Endodermal cell (in vitro differentiated cells): ENCODE measurements at places on chromosomes 7 and 10. TPM values are rescaled to one million over a fixed set of nuclear protein-coding genes. Genes with fewer than 3 reads are reported as not detected.

Gene ADCY1
- 8.8 to 19.5 TPM (median 18.5 TPM) in 3 replicates for total RNA-seq

Gene LRRN3
- total RNA-seq, result 1.3 and 1.4 TPM in 2 replicates

Gene ACSM6
- total RNA-seq, result not detected in 3 replicates

DNA sequence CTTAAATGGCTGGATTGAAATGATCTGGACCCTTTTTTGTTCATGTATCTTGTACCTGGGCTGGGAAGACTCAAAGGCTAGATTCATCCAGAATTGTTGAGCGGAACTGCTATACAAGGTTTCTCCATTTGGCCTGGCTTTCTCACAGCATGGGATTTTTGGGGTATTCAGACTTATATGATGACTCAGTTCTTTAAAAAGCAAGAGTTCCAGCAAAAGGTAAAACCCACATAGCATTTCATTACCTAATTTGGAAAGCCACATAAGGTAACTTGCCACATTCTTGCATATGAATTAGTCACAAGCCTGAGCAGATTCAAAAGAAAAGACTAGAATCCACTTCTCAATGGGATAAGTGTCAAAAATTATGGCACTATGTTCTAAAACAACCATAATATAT lies 137.4 kb downstream of the HGF start:
- DNase-seq, result no peak

- no peak for DNase-seq
Observed at GRCh38 chr10:42488416-42488815, 150.0 kb downstream of the ZNF33B start.

DNA sequence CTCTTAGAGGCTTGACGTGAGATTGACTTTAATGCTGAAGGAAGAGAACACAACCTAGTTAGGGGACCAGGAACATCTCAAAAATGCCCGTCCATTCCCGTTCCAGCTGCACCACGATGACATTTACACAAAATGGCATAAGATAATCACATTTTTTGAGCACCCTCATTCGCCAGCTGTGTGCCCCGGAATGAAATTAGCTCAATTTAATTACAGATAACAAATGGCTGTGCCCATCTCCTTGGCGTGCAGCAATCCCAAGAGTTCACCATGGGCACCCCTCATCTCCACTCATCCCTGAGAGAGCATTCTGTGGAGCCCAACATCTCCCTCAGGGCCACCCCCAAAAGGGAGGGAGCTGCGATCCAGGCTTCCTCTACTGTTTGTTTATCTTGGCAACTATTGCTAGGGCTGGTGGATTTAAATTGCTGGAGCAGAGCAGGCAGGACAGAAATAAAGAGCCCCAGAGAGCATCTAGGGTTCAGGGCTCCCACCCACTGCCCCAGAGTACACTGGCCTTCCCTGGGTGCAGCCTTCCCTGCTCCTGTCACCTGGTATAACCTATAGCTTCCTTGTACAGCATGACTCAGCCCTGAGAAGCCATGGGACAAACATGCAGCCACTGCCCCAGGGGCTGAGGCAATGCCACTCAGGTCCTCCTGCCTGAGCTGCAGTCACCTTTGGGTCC lies 263.5 kb downstream of the ZEB1 start:
- no peak for DNase-seq

- no peak for DNase-seq
Observed at GRCh38 chr7:6259257-6259656, 13.2 kb downstream of the CYTH3 start.

DNA sequence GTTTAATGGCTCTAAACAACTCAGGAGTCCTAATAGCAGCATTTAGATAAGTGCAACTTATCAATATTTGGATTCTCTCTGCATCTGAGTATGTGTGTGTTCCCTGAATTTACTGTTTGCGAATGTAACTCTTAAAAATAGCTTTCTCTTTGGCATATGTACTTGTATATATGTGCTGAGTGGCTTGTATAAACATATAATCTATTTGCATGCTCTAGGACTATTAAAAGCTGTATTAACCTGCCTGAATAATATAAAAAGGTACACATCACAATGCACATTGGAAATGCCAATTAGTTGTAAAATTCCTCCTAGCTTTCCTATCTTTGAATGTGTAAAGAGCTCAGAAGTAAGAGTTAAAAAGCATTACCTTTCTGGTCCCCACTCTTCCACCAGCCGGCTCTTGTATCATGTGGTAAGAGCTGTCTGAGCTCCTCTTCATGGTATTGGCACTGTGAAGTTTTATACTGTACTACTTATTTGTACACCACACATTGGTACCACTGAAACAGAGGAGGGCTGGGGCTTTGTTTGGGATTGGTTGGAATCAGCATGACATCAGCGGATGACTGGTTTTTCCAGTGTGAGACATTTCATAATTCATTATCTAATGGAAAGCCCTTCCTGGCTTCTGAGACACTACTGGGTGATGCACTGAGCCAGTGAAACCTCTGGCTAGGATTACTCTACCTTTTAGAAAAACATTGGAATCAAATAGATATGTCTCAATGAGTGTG lies at the start of gene INHBA:
INHBA (minus strand) TSS at position 456 of the 737 bp plus-strand sequence. CDS start 2,716 bp downstream, outside the sequence.
- no peak for DNase-seq

DNA sequence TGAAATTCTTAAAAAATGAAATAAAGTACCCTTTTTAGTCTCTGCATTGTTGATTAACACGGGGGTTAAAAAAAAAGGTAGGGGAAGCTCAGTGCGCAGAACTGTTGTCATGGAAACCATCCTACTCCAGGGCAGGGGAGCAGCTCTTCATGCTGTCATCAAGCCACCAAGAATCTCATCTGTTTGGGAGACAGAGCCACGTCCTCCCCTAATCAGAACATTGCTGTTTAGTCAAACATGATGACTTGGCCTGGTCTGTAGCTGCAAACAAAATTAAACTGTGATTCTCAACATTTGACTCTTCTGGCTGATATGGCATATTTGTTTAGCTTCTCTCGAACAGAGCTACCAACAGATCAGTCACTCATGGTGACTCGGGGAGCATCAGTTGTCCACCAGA lies 254.4 kb upstream of the KLF14 start:
- no peak for DNase-seq

- peak; percentile 89 for DNase-seq
Observed at GRCh38 chr10:29026065-29026797, 262.6 kb upstream of the LYZL1 start.

DNA sequence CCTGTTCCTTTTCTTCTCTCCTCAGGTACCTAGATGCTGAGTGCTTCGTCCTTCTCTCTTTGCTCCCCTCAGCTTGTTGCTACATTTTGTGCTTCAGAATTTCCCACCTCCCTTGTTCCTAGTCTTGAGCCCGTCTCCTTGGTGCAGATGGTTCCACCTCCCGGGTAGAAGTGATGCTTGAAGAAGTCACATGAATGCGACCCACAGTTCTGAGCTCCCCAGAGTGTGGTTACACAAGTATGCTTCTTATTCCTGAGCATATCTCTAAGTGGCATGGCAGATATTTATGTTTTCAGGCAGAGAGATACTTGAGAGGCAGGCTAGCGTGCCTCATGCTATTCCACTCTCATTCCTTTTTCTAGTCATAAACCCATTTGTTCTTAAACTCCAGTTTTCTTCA lies 34.0 kb downstream of the INPP5F start:
- DNase-seq, result no peak

DNA sequence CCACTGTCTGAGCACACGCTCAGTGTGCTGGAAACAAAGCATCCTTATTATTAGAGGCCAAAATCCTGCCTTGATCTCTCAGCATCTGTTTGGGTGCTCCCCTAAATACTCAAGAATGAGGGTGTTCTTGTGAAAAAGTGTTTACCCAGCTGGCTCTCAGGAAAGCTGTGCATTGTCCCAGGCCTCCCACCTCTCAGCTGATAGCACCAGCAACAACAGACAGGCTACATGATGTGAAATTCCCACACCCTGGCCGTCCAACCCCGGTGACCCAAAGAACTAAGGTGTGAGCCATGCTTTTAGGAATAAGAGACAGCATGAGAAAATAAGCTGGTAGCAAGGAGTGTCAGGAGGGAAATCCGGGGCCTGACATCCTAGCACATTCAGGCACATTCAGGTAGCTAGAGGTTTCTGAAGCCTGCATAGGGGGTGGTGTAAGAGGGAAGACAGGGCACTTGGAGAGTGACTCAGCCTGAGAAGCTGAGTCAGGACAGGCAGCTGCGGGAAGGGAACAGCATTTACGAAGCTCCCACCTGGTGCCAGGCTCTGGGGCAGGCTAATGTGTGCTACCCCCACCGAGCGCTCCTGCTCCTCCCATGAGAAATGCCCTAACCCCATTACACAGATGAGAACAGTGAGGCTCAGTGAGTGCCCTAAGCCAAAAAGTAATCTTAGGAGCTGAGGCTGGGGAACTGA lies 205.6 kb downstream of the GRID1 start:
- no peak for DNase-seq

- DNase-seq, result no peak
Observed at GRCh38 chr7:318878-319661, 29.1 kb downstream of the FOXL3 start.

DNA sequence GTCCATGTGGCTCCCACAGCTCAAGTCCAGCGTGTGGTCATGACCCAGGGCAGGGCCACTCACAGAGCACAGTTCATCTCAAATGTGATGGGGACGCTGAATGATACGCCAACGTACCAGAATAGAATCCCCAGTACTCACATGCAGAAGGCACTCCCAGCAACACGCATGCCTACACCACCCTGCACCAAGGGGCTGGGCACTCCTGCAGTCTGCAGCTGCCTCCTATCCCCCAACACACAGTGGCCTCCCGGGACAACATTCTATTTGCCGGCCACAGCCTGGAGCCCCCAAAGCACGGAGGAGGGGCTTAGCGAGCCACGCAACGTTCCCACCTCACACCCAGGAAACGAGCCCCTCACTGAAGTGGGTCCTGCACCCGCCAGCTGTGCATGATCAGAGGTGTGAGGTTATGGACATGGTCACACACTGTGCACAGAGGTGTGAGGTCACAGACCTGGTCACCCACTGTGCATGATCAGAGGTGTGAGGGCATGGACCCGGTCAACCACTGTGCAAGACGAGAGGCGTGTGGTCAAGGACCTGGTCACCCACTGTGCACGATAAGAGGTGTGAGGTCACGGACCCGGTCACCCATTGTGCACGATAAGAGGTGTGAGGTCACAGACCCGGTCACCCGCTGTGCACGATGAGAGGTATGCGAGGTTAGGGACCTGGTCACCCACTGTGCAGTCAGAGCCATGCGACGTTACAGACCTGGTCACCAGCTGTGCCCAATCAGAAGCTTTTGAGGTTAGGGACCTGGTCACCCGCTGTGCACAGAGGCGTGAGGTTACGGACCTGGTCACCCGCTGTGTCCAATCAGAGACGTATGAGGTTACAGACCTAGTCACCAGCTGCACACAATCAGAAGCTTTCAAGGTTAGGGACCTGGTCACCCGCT lies 182.8 kb downstream of the DIP2C start:
- peak; percentile 89 for DNase-seq

DNA sequence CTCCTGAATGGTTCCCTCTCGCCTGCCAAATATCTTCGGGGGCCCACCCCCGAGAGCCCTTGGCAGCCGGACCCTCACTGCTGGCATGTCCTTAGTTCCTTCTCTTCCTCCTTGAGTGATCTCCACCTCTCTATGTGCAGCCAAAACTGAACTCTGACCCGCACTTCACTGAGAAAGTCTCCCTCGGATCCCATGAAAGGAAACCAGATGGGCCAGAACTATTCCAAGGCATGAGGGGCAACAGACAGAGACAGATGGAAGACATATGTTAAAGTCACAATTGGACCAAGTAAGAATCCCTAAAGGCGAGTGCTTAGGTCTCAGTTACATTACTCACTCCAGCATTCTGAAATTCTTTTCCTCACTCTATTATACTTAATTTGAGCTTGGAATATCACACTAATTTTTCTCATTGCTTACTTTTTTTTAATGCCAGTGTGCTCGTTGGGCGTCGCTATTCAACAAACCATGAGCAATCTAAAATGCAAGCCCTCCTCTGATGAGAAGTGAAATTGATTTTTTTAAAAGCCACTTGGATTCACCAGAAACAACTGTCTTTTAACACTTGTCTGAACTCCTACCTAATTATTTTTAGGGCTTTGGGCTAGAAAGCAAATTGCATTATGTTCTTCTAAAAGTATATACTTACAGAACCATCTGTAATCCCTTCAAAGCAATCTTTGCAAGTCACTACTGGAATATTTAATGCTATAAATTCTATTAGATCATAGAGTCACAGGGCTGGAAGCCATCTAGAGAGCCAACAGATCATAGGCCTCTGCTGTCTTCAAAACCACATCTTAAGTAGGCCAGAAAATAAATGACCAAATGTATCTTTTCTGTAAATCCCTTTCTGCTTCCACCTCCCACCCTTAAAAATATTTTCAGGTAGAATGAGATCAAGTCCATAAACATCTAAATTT lies 43.3 kb upstream of the EZH2 start:
- no peak for DNase-seq

DNA sequence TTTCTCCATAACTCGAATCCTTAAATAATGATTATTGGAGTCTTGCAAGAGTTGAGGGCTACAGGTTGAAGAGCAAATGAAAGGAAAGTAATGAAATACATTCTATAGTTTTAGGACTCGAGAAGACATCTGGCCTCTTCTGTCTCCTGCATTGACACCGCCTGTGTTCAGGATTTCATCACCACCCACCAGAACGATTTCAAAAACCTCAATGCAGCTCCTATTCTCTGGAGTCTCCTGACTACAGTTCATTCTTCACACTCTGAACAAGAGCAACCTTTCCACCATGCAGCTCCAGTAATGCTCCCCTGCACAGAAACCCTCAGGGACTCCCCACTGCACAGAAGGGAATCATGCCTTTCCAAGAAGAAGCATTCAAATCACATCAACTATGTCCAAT lies 5.5 kb downstream of the IL15RA start:
- no peak for DNase-seq

DNA sequence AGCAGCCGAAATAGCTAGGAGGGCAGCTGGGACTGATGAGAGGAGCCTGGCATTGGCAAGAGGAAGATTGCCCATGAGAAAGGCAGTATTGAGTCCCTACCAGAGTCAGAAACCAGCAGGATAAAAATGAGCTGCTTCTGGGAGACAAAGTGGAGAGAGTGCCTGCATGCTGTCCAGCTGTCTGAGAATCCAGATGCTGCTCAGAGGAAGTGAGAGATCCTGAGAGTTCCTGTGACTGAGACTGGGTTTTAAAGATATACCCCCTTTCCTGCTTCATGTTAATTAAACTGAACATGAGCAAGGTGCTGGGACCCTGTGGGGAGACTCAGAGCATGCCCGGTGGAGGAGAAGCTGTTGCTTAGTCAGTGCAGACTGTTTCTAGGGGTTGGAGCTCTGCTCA lies 107.5 kb downstream of the KIF20B start:
- DNase-seq, result no peak

- DNase-seq, result peak; percentile 96
Observed at GRCh38 chr10:125521721-125522680, 161.0 kb downstream of the TEX36 start.

DNA sequence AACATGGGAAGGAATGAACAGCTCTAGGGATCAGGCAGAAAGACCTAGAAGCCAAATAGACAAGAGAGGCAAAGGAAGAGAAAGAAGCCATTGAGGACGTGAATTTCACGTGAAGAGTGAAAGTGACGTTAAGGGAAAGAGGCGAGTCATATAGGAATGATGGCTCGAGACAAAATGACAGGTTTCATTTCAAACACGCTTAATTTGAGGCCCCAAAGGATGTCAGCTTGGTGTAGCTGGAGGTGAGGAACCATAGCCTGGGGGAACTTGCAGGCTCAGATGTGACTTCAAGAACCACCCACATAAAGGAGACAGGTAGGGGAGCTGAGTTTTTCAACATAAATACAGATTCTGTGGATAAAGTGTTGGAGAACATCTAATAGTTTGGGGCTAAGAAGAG lies 84.3 kb upstream of the ATP6V0A4 start:
- no peak for DNase-seq
